GDM1 (cell line): ENCODE measurements at places on chromosomes 3 and 15.

- DNase-seq = no peak
These were observed 23.3 kb downstream of the RNU5B-1 start for GRCh38 chr15:65327651-65328393.

DNA sequence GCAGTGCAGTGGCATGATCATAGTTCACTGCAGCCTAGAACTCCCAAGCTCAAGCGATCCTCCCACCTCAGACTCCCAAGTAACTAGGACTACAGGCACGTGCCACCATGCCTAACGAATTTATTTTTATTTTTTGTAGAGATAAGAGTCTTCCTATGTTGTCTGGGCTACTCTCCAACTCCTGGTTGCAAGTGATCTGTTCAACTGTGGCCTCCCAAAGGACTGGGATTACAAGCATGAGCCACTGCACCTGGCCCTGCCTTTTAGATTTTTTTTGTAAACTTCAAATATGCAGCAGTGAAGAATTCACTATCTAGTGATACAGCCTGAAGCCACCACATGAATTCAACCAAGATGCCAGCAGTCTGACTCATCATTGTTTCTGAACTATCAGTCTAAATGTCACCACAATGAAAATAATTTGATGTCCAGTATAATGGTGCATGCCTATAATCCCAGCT lies 32.7 kb downstream of the UBXN7 start:
- no peak for DNase-seq

DNA sequence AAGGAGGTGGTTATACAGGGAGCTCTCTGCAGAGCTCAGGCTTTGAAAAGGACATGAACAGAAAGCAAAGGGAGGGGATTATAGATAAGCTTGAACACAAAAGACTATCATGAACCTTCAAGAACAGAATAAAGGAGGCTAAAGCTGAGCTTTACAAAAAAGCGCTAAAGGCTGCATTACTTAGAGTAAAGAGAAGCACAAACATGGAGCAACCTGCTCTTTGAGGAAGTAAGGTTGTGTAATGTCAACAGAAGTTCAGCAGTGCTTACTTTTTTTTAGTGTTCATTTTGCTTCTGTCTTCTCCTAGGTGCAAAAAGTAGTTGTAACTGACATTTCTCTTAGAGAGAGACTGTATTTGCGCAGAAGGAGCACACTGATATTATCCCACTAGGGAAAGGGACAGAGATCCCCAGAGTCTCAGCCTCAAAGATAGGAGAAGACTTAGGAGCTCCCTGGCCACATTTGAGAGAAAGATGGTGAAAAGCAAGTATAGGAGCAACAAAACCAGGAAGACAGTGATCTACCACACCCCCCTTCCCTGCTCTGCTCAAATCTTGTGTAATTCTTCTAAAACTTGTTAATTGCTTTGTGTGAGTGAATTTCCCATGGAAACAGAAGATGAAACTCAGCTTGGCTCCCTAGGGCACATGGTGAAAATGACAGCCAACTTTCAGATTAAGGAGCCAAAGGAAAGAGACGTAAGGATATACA lies 54.7 kb downstream of the QTRT2 start:
- no peak for DNase-seq

DNA sequence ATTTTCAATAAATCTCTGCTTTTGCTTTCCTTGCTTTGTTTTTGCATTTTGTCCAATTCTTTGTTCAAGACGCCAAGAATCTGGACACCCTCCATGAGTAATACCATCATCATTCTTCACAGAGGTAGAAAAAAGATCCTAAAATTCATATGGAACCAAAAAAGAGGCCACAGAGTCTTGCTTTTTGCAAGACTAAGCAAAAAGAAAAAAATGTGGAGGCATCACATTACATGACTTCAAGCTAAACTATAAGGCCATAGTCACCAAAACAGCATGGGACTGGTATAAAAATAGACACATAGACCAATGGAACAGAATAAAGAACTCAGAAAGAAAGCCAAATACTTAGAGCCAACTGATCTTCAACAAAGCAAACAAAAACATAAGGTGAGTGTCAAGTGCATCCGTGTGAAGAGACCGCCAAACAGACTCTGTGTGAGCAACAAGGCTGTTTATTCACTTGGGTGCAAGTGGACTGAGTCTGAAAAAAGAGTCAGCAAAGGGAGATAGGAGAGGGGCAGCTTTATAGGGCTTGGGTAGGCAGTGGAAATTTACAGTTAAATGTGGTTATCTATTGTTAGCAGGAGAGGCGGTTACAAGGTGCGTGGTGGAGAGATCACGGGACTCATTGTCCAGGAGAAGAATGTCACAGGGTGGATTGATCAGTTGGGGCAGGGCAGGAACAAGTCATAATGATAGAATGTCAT lies 10.9 kb downstream of the STRIT1 start:
- DNase-seq = no peak

GRCh38 chr3:127743351-127744252 lies 70.8 kb downstream of the ABTB1 start:
- DNase-seq = no peak
